ENCODE measurements at places on chromosomes 2 and 18.

- no peak for DNase-seq
These were observed 424.0 kb upstream of the CRIM1 start for GRCh38 chr2:35931626-35932025.

- DNase-seq, result no peak
These were observed 215.1 kb upstream of the POU3F3 start for GRCh38 chr2:104638859-104639202.

DNA sequence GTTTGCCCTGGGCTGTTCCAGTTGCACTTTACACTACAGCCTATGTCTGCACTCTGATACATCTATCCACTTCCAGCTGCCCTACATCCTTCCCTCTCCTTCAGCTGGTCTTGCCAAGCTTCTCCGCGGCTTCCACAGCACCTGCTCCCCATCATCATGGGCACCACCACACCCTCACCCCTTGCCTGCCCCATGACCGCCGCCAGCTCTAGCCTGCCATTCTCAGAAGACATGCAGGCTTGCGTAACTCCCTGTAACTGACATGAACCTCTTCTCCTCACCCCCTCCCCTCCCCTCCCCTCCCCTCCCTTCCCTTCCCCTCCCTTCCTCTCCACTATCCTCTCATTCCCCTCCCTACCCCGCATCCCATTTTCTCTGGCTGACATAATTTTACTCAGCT lies 46.0 kb downstream of the PAX8 start:
- DNase-seq, result no peak

GRCh38 chr2:219289537-219290361 lies 10.6 kb downstream of the DNAJB2 start:
- DNase-seq, result peak; percentile 78

DNA sequence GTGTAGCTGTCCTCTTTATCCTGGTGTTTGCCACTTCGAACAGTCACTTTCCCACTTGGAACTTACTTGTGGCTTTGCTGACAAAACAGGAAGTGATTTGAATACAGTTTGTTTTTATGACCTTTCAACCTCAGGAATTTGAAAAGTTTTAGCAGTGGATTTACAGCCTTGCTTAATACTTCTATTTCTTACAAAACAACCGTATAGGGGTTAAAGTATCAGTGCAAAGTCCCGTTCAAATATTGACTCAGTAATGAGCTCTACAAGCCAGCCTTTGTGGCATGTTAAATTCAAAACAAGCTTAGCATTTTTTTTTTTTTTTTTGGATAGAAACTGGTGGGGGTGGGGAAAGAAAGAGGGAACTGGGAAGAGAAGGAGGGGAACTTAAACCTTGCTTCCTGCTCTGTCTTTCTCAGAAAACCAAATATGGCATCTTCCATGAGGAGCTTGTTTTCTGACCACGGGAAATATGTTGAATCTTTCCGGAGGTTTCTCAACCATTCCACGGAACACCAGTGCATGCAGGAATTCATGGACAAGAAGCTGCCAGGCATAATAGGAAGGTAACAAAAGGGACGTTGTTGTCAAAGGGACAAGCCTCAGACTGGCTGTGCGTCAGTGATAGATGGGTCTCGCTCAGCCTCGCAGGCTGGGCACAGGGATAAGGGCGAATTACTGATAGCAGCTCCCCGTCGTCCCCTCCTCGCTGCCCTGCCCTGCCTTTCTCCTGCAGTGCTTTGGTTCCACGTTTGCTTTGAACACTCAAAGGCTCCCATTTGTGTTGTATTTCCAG lies at the start of gene HNMT:
Gene HNMT, plus strand, starts transcription at position 408 of the 793 bp plus-strand sequence. Its CDS starts 19 bp downstream, at position 427.
- DNase-seq, result peak; percentile 53

- DNase-seq, result peak; percentile 11
These were observed 49.8 kb upstream of the OTX1 start for GRCh38 chr2:63000801-63001200.

DNA sequence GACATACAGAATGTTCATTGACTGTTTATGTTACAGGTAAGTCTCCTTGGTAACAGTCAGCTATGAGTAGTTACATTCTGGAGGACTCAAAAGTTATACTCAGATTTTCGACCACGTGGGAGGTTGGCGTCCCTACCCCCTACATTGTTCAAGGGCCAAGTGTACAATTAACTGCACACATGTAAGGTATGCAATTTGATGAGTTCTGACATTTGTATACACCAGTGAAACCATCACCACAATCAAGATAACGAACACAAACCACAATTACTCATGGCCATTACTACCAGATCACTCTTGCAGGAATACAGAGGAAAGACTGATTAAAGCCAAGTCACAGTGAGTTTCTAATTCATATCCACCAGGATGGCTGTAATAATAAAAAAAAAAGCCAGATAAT lies 39.6 kb upstream of the LDLRAD4 start:
- DNase-seq, result no peak

GRCh38 chr2:58893656-58894351 lies 652.7 kb upstream of the FANCL start:
- no peak for DNase-seq

DNA sequence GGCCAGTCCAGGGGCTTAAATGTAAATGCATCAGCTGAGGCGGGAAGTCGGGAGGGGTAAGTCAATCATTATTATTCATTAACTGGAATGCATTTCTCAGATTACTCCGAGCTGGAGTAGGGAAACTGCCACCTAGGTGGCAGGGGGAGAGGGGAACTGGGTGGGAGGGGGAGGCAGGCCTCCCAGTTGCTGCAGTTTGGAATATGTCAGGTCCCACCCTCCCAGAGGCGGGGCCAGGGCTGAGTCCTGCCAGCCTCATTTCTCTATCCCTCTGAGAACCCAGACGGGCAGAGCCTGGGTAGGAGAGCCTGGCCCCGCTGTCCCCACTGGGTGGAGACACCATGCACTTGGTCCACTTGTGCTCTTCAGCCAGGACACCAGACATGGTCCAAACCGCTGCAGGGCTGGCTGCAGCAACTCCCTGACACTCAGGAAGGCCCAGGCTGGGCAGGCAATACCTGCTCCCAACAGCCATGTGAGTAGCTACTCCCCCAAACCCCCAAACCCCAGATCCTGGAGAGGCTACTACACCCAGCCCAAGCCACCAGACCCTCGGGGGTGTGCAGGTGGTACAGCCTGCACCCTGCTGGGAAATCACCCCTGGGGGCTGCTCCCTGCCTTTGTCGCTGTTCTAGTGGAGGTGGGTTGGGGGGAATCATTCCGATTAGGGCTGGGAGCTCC lies at the start of gene GPBAR1:
Gene GPBAR1, plus strand, starts transcription at position 274 of the 681 bp plus-strand sequence. CDS start 1,710 bp downstream, outside the sequence.
- DNase-seq, result no peak

DNA sequence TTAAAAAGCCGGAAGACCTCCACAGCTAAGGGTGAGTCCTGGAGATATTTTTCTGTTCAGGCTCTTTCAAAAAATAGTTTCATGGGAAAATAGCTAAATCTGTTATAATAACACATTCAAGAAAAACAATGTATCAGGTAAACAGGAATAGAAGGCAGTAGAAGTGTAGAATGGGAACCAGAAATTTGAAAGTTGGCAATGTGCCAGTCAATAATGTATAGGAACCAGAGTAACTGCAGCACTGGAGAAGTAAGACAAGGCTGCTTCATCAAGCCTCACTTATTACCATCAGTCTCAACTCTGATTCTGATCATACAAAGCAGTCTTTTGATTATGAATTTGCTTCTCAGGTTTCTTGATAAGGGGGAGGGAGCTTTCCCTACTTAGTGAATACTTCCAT lies 81.4 kb upstream of the VRK2 start:
- DNase-seq, result no peak

DNA sequence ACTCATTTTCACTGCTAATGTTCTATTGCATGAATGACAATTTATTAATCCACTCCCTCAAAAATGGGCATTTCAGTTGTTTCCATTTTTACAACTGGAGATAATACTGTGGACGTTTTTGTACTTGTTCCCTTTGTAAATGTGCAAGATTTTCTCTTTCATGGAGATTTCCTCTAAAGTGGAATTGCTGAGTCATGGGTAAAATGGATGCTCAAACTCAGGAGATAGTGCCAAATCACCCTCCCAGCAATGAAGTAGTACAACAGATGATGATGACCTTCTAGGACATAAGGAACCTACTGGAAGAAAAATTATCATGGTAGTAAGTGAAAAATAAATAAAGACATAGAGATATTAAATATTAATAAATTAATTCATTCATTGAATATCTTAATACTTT lies 460.8 kb upstream of the CHST9 start:
- DNase-seq, result no peak

- DNase-seq, result no peak
These were observed 26.7 kb downstream of the POLR1A start for GRCh38 chr2:86078774-86079545.

GRCh38 chr2:160918906-160919503 lies 241.2 kb upstream of the TANK start:
- no peak for DNase-seq

DNA sequence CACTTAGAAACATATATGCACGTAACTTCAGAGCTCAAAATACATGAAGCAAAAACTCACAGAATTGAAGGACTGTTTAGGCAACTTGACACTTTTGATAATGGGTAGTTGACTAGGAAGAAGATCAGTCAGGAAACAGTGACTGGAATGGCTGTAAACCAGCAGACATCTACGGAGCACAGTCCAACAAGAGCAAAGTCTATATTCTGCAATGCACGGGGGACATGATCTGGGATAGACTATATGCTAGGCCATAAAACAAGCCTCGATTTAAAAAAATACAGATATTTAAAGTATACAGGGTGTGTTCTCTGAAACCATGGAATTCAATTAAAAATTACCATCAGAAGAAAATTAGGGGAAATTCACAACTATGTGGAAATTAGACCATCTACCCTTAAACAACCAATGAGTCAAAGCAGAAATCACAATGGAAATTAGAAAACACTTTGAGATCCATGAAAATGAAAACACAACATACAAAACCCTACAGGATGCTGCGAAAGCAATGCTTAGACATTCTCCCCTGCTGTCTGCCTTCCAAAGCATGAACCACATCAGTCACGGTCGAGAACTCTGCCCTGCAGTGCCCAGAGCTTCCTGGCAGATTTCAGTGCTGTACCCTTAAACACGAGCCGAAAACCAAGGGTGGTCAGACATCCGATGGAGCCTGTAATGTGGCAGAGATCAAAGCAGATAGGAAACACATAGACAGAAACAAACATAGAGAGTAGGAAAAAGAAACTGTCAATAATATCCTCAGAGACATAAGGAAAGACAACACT lies 651.9 kb upstream of the HS6ST1 start:
- DNase-seq, result no peak

DNA sequence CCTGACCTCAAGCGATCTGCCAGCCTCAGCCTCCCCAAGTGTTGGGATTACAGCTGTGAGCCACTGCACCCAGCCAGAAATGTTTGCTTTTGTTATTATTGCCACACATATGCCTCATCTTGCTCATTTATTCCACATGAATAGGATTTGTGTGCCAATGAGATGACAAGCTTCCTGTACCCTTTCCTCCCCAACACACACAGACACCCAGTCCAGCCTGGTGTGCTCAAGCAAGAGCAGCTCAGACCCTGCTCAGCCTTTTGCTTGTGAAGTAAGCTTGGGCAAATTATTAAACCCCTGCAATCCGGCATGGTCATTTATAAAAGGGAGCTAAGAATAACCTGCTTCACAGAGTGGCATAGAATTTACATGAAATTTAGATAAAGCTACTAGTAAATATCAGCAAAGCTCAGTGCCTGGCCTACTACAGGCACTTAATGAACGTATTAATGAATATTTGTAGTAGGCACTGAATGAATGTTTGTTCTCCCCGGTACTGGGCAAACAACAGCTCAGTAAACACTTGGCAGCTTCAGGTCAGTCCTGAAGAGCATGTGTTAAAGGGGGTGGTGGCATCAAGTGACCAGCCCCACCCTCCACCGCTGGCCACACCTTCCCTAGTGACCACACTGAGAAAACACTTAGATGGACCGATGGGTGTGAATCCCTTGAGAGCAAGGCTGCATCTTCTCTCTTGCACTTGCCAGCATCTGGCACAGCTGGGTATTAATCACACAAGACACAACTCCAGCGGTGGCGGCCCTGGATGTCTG lies 280.2 kb downstream of the SRBD1 start:
- DNase-seq, result peak; percentile 47

- no peak for DNase-seq
These were observed 7.7 kb downstream of the VRK2 start for GRCh38 chr2:58054264-58054663.

DNA sequence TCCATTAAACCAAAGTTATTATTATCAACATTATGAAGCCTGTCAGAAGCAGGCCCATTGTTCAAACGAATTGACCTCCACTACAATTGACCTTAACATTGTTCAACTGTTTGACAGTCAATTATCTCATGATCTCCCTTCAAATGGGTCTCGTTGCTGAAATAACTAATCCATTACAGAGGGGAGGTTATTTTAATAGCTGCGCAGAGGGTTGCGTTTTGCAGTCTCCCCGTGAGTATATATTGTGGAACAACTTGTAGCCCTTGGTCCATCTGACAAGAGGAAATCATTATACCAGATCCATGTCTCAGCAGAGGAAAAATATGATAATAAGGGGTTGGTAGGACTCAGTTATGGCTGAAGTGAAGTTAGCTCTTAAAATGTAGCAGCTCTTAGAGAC lies 159.1 kb downstream of the ALK start:
- no peak for DNase-seq

GRCh38 chr2:4792126-4792525 lies 900.1 kb upstream of the SOX11 start:
- no peak for DNase-seq

- no peak for DNase-seq
These were observed 141.1 kb downstream of the IRS1 start for GRCh38 chr2:226658555-226658954.

GRCh38 chr18:54964741-54965140 lies 5.5 kb upstream of the CCDC68 start:
- DNase-seq, result no peak

DNA sequence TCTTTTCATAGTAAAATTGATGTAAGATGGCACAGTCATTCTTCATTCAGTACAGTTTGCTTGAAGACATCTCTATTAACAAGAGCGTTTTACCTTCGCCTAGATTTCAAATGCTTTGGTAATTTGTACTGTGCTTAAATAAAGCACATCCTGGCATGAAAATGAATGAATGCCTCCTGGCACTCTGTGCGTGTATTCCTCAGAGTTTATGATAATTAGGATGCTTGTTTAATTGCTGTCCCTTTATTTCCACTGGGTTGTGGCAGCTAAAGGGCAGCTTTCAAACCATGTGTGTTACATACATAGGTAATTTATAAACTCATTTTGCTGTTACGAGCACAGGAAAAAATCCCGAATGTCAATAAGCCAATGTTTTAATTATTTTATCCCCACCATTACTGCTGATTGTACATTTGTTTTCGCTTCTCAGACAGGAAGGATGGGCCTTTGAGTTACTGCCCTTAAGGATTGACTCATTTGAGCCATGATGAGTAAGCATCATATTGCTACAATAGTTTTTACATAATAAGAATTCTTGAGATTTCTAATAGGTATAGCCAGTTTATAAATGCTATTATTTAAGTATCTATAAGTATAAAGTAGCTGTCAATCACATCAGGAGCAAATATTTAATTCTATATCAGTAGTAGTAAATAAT lies 516.5 kb downstream of the XIRP2 start:
- no peak for DNase-seq

GRCh38 chr2:129864719-129865118 lies 114.7 kb upstream of the RAB6C start:
- DNase-seq, result no peak

GRCh38 chr2:118449401-118449800 lies 361.1 kb downstream of the INSIG2 start:
- DNase-seq, result no peak
